Breast epithelium (tissue), 4 donors: ENCODE measurements at places on chromosomes 5 and 9. TPM values are rescaled to one million over a fixed set of nuclear protein-coding genes. Genes with fewer than 3 reads are reported as not detected.

The OCLN gene
- 35.7 TPM for total RNA-seq

The PHF24 gene
- total RNA-seq: 1.1 TPM

The CCL21 gene
- total RNA-seq: 12.0 TPM

The C9 gene
- not detected for total RNA-seq

- no peaks in the 10 kb centered on the region for H3K36me3 ChIP-seq
- no peak overlapping the region for H3K4me3 ChIP-seq
- no peak for DNase-seq
- H3K27ac ChIP-seq: no peak overlapping the region
These were observed 119.6 kb upstream of the NFIB start for GRCh38 chr9:14433351-14434157.

GRCh38 chr9:129514891-129515290 lies 106.0 kb downstream of the C9orf50 start:
- H3K4me1 ChIP-seq: no peaks in the 10 kb centered on the region
- H3K27me3 ChIP-seq: no peaks in the 10 kb centered on the region
- no peak overlapping the region for H3K4me3 ChIP-seq
- H3K27ac ChIP-seq: no peak overlapping the region
- H3K36me3 ChIP-seq: no peaks in the 10 kb centered on the region

GRCh38 chr5:93141969-93142368 lies 439.1 kb downstream of the NR2F1-AS1 start:
- no peaks in the 10 kb centered on the region for H3K27me3 ChIP-seq
- no peak overlapping the region for H3K4me3 ChIP-seq
- no peak for DNase-seq
- no peaks in the 10 kb centered on the region for H3K36me3 ChIP-seq
- no peaks in the 10 kb centered on the region for H3K4me1 ChIP-seq
- H3K27ac ChIP-seq: no peak overlapping the region

- no peaks in the 10 kb centered on the region for H3K27me3 ChIP-seq
- no peak for DNase-seq
- H3K36me3 ChIP-seq: peaks cover 4% of the 10 kb centered on the region
- H3K4me3 ChIP-seq: no peak overlapping the region
- no peak overlapping the region for H3K27ac ChIP-seq
- H3K4me1 ChIP-seq: no peaks in the 10 kb centered on the region
These were observed 18.6 kb downstream of the PTCD2 start for GRCh38 chr5:72338689-72339209.

DNA sequence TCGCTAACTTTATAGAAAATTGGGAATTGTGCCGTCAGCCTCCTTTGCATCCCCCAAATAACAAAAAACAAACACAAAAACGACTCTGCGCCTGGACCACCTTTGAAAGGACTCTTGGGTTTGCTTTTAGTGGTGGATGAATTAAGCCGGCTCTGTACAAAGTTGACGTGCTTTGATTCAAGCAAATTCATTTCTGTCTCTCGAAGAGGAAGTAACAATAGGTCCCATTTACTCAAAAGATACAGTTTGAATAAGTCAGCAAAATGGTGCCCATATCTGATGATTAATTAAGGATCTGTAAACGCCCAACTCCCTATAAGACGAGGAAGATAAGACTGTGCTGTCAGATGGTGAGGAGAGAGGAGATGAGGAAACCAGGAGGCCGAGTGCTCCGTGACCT lies 67.8 kb downstream of the AK8 start:
- H3K4me3 ChIP-seq: no peak overlapping the region
- H3K4me1 ChIP-seq: no peaks in the 10 kb centered on the region
- H3K36me3 ChIP-seq: no peaks in the 10 kb centered on the region
- no peak overlapping the region for H3K27ac ChIP-seq
